ENCODE measurements at places on chromosomes 11 and 22. TPM values are rescaled to one million over a fixed set of nuclear protein-coding genes. Genes with fewer than 3 reads are reported as not detected.

GAL3ST1 gene
- total RNA-seq, result not detected

FAM180B gene
- not detected for total RNA-seq

TMEM121B gene
- total RNA-seq, result 0.07 TPM

C11orf86 gene
- total RNA-seq, result not detected

MRPL23 gene
- total RNA-seq, result 224 TPM

PHF21A gene
- total RNA-seq, result 19.7 TPM

CCDC116 gene
- 0.05 TPM for total RNA-seq

MS4A1 gene
- total RNA-seq, result not detected

TMPRSS6 gene
- not detected for total RNA-seq

SUSD2 gene
- 0.15 TPM for total RNA-seq

GRM5 gene
- total RNA-seq, result 0.10 TPM

APIP gene
- 82.5 TPM for total RNA-seq

DRD4 gene
- not detected for total RNA-seq

FGF4 gene
- total RNA-seq, result not detected
